IPS-NIHi11 (cell line): ENCODE measurements at places on chromosomes 7 and 10.
A peak's percentile ranks its signal among the peaks of the same experiment; 100 is the strongest.

DNA sequence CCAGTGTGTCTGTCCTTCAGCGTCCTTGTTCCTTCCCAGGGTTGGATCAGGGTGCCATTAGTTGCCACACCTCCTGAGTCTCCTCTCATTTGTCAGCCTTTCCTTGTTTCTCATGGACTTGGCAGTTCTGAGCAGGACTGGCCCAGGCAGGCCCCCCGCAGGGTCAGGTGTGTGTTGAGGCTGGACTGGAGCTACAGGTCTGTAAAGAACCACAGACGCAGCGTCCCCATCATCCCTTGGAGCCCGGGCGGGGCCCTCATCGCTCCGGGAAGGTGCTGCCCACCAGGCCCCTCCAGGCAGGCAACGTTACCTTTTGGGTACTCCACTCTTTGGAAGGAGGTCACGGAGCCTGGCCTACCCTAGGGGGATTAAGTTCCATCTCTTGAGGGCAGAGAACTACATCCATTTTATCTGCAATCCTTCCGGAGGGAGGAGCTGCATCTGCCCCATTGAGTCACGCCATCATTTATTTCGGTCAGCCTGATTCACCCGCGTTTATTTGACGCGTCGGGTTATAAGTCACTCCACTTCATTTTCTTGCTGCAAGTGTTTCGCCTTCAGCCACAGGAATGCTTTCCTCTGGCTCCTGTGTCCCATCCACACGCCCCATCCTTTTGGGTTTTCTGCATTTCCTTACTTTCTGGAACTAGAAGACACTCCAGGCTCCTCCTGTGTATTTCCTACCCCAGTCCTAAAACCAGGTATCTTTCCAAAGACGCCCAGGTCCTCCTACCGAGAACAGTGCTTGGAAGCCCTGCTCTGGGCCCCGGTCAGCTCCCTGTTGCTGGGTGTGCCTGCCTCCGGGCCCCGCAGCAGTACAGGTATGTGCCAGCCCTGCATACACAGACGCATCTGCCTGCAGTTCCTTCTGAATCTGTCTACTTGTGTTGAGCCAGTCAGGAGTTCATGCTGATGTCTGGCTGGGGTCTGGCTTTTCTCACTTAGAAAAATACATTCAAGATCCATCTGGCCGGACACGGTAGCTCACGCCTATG lies 141.9 kb downstream of the MAD1L1 start:
- DNase-seq = no peak

GRCh38 chr10:43872644-43873043 lies 224.0 kb upstream of the ZNF32 start:
- no peak for DNase-seq

DNA sequence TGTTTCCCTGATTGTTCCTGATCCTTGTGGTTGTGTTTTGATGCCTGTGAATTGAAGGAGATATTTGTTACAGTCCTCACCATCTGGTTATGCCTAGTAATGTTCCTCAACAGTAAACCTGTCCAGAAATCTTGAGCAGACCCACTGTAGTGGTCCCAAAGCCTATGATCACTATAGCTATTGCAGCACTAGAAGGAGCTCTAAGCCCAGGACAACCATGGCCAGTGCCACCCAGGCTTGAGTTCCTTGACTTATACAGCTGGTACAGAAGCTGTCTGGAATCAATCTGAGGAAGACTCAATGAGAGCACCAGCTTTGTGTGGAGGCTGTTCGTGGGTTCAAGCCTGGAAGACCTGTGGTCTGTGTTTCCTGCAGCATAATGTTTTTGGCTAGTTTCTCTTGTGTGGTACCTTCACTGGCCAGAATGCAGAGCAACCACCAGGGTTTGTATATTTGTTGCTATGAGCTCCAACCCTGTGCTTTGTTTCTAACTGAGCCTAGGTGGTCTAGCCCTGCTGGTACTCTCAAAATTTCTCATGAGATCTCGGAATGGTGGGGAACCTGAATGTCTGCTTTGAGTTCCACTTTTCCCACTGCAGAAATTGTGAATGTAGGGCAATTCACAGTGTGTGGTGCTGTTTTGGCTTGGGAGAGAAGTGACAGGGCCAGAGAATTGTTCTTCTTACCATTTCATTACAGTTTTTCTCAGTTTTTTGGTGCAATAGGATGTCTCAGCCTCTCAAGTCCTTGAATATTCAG lies 355.2 kb downstream of the SUGCT start:
- DNase-seq = no peak

GRCh38 chr10:91909117-91909677 lies at the start of gene FGFBP3:
Gene FGFBP3 (minus strand): TSS chr10:91909486. CDS start chr10:91908969, 517 bp downstream.
- DNase-seq = peak; percentile 55

GRCh38 chr7:55574051-55574717 lies 1.9 kb upstream of the VOPP1 start:
- no peak for DNase-seq
